ENCODE measurements at places on chromosomes 12 and 14.

DNA sequence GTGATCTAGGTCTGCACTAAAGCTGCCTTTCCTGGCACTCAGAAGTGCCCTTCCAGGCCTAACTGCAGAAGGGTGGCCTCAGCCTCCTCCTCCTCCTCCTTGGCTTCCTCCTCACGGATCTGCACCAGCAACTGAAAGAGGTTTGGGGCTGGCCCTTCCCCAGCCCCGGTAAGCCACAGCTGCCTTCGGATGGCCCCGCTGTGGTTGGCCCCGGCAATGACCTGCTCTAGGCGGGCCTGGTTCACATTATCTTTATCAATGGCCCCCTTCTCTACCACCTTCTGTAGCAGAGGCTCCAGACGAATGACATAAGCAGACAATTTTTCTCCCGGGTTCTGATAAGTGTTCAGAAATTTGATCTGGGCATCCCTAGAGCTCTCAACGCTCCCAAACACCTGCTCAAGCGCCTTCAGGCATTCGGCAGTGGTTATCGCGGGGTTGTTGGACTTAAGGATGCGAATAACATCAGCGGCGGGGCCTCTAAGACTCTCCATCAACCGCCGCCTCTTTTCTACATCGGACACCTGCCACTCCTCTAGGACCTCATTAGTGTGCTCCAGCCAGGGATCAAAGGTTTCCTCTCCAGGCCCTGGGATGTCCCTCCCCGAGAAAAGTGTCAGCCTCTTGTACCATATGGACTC is 1.5 kb downstream of the PNMA1 start:
- DNase-seq: no peak

DNA sequence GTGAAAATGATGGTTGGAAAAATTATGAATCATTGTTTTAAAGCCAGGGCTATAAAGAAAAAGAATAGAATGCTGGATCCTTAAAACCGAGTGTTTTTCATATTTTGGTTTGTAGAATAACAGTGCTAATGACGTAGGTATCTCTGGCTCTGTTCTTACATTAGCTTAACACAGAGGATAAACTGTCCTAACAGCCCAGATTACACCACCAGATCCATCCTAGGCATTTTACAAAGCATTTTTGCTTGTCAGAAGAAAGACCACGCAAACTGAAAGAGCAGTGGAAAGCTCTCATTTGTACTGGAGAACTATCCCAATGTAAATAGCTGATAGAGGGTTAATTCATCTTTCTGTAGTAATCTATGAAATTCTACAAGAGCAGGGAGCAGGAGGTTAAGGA is 13.6 kb downstream of the IFT81 start:
- DNase-seq: no peak

GRCh38 chr14:79960288-79960687 is 251.0 kb downstream of the DIO2 start:
- DNase-seq: no peak

DNA sequence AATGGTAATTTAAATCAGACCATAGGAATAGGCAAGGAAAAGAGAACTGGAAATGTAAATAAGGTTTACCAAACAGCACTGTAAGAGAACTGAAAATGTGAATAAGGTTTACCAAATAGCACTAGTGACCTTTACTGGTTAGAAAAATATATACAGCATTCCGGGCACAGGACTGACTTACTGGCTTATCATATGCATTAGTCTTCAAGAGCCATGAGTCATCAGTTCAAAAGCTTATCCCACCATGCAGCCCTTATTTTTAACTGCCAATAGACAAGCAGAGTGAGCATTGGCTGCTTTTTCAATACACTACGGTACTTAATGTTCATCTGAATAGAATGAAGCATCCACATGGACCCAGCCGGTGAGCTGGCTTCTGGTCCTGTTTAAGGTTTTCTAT is 13.0 kb upstream of the NELL2 start:
- DNase-seq: no peak

DNA sequence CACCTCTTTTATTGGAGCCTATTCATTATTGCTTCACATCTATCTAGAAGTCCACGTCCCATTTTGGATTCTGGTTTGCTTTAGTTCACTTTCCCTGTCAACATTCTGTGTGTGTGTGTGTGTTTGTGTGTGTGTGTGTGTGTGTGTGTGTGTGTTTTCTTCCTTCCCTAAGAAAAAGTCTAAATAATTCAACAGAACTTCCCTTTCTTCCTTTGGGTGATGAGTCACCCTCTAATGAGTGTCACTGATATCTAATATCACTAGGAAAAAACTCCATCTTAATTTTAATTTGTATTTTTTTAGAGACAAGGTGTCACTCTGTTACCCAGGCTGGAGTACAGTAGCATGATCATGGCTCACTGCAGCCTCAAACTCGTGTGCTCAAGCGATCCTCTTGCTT is 234.2 kb downstream of the TTC8 start:
- no peak for DNase-seq

GRCh38 chr12:102993537-102993936 is 36.1 kb downstream of the ASCL1 start:
- no peak for DNase-seq

DNA sequence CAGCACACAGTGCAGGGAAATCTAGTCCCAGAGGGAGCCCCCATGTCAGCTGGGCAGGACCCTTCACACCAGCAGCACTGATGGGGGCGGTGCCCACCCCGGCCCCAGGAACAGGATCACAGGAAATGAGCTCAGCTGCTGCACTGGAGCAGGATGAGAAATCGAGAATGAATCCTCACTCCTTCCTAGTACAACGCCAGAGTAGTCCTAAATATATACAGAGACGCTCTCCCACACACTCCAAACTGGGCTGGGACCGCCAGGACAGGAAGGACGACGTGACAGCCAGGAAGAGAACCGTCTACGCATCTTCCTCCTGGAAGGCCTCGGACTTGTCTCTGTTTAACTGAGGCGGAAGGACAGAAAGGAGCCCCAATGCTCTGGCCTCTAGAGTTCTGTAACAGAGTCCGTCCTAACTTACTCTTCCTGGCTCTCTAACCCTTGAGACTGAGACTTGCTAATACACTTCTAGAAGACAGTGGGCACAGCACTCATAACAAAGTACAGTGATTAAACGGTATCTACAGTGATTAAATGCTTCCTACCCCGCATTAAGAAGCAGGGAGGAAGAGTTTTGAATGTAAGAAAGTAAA is 33.4 kb downstream of the CDC42BPB start:
- DNase-seq: peak; percentile 45

- DNase-seq: no peak
Measured at GRCh38 chr14:57818511-57818910, 47.4 kb downstream of the SLC35F4 start.

All from 8988T (cell line).